ENCODE measurements at places on chromosomes 3 and 15.

DNA sequence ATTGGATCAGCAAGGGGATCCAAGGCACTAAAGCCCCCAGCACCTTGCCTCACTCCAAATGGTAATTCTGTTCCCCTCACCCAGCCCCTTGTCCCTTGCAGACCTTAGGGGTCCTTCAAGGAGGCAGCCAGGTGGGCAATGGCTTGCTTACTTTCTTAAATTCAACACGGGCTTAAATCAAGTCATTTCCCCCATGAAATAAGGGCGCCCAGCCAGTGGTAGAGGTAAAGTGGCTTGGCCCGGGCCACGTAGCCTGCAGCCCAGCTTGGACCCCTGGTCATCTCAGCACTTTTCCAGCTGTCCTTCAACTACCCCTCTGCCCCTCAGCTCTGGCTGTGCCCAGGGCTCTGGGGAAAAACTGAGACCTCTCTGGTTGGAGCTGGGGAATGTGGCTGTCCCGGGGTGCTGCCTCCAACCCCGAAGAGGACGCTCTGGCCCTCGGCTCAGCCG lies 1.2 kb downstream of the PSTPIP1 start:
- no peak for DNase-seq

DNA sequence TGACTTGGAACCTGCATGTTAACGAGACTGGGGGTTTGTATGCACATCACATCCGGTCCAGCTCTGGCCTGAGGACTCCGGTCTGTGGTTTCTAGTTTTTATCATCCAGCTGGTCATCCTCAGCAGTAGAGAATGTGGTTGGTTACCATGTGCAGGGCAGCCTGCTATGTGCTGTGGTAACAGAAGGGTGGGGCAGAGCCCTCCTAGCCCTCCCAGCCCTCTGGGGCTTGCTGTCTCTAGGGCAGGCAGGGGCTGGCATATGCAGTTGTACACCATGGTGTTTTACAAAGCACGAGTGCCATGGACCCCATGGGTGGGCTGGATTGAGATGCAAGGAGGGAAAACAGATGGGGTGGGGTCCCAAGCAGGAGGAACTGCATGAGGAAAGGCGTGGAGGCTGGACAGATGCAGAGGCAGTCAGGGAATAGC lies 70.2 kb downstream of the APBA2 start:
- no peak for DNase-seq

DNA sequence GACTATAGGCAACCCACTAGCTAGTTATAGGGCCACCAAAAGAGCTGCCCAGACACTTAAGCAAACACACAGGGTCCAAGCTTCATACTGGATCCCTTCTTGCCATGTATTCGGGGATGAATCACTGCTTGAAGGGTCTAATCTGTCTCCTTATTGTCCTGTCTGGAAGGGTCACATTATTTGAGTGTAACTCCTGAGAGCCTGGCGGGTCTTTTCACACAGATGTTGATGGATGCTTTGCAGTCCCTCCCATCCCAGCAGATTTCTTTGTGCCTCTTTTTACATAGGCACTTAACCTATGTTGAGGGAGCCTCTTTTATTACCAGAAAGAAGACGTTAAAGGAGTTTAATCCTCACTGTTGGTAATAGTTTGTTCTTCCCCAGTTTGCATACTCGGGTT lies 56.6 kb downstream of the BBX start:
- no peak for DNase-seq

DNA sequence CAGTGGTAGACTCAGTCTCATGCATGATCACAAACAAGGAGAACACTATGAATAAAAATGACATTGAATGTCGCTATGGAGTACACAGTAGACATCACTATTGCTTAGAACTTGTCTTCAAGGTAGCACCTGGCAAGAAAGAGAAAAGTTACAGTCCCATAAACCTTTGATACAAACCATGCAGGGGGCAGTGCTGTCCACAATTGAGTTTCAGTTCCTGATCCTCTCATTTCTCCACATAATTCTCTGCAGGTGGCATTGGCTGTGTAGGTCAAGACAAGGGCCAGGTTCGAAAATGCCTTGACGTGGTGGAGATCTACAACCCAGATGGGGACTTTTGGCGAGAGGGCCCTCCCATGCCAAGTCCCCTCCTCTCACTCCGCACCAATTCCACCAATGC lies 47.9 kb downstream of the KBTBD12 start:
- DNase-seq: no peak

DNA sequence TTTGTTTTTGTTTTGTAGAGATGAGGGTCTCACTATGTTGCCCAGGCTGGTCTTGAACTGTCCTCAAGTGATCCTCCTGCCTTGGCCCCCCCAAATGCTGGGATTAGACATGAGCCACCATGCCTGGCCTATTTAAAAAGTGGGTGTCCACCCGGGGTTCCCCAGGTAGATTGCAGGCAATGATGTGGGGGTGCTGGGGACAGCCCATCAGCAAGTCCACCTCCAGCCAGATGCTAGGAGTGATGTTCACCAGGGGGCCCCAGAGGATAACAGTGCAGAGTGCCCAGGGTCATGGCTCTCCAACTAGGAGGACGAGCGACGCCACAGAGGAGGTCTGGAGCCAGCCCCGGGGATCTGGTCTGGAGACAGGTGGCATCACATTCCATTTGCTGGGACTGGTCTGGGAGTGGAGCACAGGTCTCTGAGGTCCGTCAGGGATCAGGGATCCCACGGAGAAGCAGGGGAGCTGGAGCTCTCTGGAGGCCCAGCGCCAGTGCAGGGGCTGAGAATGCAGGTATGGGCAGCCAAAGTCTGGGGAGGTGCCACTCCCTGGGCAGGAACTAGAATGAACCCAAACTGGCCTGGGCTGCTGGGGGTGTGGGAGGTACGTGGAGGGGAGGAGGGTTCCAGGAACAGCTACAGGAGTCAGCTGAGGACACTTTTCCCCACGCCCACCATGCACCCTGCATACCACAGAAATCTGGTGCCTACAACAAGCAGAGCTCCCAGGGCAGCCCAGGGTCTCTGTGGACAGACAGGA lies 51.2 kb upstream of the PCSK6 start:
- no peak for DNase-seq

- DNase-seq: no peak
Measured at GRCh38 chr3:152269831-152270734, 1.4 kb downstream of the MBNL1 start.

DNA sequence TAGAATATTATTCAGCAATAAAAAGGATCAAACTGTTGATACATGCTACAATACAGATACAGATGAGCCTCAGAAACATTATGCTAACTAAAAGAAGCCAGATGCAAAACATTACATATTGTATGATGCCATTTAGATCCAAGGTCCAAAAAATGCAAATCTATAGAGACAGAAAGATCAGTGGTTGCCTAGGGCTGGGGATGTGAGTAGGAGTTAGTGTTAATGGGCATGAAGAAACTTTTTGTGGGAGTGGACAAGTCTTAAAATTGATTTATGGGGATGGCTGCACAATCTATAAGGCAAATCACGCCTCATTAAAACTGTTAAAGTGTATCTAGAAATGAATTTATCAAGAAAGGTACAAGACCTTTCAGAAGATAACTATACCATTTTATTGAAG lies 45.0 kb downstream of the EHHADH start:
- DNase-seq: no peak

DNA sequence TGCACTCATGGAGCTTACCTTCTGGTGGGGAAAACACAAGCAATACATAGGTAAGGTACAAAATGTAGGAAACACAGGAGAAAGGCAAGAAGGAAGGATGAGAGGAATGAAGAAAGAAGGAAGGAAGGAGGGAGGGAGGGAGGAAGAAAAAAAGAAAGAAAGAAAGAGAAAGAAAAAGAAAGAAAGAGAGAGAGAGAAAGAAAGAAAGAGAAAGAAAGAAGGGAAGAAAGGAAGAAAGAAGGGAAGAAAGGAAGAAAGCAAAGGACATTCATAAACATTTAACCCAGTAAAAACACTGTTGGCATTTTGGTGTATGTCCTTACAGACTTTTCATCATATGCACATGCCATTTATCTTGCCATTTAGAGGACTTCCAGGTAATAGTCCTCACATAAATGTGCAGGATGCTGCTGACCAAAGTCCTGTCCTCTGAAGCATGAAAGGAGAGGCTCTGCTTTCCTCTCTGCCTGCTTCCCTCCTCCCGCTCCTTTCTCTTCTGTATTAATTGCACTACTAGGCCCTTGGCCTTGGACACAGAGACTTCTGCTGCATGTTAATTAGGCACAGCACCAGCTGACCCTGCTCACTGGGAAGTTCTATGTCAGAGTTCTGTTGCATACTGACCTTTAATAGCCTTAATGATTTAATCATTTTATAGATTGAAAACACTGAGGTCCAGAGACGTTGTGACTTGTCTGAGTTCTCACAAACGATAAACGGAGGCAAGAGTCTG lies 29.7 kb upstream of the NDUFB4 start:
- no peak for DNase-seq

GRCh38 chr15:62121273-62122015 lies 43.6 kb downstream of the C2CD4B start:
- no peak for DNase-seq

GRCh38 chr15:37931321-37931720 lies 3.1 kb upstream of the TMCO5A start:
- no peak for DNase-seq

- no peak for DNase-seq
Measured at GRCh38 chr15:96123630-96124187, 206.8 kb upstream of the NR2F2 start.

- no peak for DNase-seq
Measured at GRCh38 chr3:140093742-140094141, 158.8 kb downstream of the CLSTN2 start.

- DNase-seq: no peak
Measured at GRCh38 chr3:149377408-149378364, at the start of gene TM4SF1. Gene TM4SF1, minus strand, starts transcription at chr3:149377649. Its CDS starts 102 bp downstream, at chr3:149377547.

- no peak for DNase-seq
Measured at GRCh38 chr15:62758126-62758951, 284.2 kb upstream of the TPM1 start.

DNA sequence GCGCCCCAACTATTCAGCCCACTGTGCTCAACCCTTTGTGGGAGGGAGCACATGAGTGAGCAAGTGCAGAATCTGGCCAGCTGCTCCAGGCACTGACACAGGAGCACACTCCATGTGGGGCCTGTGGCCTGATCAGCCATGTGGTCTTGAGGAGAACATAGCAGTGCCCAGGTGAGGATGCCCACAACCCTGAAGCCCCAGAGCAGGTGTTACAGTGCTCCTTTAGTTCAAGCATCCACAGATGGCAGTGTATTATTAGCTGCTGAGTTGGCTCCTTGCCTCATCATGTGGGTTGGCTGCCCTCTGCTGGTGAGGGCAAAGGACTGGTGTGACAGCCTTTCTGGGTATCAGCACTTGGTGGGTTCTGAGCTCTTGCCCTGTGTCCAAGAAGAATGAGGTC lies 1588.2 kb downstream of the SI start:
- DNase-seq: no peak

- no peak for DNase-seq
Measured at GRCh38 chr15:70796516-70797310, 33.4 kb upstream of the UACA start.

- DNase-seq: no peak
Measured at GRCh38 chr3:105367063-105367405, 325 bp downstream of the ALCAM start.

DNA sequence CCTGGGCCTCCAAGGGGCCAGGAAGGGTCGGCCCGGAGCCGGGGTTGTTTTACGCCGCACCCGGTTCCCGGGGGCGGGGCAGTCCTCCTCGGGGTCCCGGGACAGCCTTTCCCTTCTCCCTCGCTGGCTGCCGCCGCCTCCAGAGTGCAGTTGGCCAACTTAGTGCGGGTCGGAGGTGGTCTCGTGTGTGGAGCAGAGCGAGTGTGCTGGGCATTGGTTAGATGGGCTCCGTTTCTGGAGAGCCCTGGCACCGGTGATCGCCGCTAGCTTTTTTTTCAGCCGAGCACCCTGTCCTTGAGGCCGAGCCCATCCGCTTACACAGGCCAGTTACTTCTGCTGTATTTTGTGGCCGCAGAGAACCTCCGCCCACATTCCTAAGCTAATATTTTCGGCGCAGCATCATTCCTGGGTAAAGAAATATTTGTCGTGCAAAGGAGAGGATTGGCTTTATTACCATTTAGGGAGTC lies 585 bp downstream of the KIF23 start:
- no peak for DNase-seq

- no peak for DNase-seq
Measured at GRCh38 chr3:33132019-33132360, 18.2 kb downstream of the CRTAP start.

- no peak for DNase-seq
Measured at GRCh38 chr3:171347301-171348039, 112.7 kb downstream of the TNIK start.

- no peak for DNase-seq
Measured at GRCh38 chr3:159650726-159651125, 337.9 kb upstream of the IL12A start.

DNA sequence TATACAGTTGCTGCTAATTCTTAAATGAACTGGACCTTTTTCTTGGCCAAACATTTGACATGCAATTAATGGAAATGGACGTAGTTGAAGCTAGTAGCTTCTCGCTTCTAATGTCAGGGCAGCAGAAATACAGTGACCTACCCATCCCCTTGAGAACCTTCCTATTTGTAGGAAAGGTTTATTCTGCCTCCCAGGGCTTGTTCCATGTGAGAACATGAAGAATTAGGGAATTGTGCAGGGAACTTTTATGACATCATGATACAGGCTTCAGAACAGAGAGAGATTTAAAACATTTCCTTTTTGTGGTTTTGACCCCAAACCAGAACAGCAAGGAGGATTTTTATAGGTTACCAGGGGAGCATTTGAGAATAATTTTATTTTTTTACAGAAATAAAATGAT lies 406.6 kb upstream of the PPP2R3A start:
- DNase-seq: no peak

DNA sequence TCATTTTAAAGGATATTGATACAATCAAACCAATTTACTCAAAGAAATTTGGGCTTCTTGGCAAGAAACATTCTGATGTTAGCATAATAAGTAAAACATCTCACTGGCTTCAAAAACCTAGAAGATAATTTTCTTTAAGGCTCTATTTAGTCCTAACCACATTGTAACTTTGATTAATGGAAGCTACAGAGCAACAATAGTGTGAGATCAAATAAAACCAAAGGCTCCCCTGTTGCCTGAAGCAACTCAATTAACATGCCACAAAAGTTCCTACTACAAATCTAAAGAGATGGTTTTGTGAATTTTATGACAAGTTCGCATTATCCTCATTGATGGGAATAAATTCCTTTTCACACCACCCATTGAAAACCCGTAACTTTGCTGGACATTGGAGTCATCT lies 5.9 kb downstream of the DPH6 start:
- no peak for DNase-seq

Data from stimulated activated CD4-positive, alpha-beta T cell treated with anti-CD3 and anti-CD28 coated beads, Interleukin-1b, Interleukin-23, amount 100 ng/mL, for 1 hour (primary cell).